Activated CD4-positive, alpha-beta T cell treated with anti-CD3 and anti-CD28 coated beads, Interleukin-2, amount 10 ng/mL, durations not matched to agents 7 days and 5 days (primary cell): ENCODE measurements at places on chromosomes 11 and 22. TPM values are rescaled to one million over a fixed set of nuclear protein-coding genes. Genes with fewer than 3 reads are reported as not detected.
A peak's percentile ranks its signal among the peaks of the same experiment; 100 is the strongest.

DNA sequence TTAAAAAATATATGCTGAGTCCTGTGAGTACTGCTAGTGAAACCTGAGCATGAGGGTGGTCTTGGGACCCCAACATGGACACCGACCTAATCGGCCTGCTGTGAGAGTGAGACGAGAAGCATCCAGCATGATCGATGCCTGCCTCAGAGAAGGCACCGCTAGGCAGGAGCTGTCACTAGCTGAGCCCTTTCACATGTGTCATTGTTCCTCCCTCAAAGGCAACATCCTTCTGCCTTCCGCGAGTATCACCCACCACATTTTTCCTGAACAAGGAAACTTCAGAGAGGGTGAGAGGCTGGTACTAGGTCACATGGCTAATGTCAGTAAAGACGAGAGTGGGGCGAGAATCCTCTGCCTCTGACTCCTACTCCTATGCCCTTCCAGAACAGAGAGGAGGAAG lies 35.6 kb downstream of the AP1B1 start:
- H3K27ac ChIP-seq = no peak overlapping the region
- no peaks in the 10 kb centered on the region for H3K4me1 ChIP-seq
- DNase-seq = no peak
- no peaks in the 10 kb centered on the region for H3K27me3 ChIP-seq
- no peak overlapping the region for H3K4me3 ChIP-seq

DNA sequence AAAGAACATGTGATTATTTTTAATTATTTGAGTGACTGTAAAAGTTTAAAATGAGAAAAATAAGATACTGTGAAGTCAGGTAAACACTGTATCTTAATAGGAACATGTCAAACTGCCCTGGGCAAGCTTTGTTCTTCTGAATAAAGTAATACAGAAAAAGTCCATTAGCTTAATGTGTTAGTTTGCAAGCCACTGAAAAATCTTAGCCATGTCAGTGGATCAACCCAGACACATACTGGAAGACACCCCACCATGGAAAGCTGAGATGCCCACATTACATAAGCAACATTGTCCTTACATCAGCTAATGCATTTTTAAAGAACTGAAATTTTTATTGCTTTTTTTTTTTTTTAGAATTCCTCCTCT lies 155.2 kb downstream of the BBOX1 start:
- H3K36me3 ChIP-seq = no peaks in the 10 kb centered on the region
- no peak for DNase-seq
- no peaks in the 10 kb centered on the region for H3K4me1 ChIP-seq

DNA sequence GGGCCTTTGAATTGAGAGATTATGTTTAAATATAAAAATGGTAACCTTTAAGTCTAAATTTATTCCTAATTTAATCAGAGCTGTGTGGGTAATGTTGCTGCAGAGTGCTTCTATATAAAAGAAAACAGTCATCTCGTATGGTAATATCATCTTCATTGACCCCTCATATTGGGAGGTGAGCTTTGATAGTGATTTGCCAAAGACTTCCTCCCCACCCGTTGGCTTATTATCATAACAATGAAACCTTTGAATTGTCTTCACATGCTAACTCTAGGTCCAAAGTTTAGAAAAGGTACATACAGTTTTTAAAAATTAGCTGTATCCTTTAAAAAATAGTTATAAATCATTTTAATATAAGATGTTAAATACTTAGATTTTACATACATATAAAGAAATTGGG lies 3.7 kb downstream of the EMSY start:
- H3K27ac ChIP-seq = no peak overlapping the region
- no peak for DNase-seq
- no peak overlapping the region for H3K4me3 ChIP-seq
- H3K4me1 ChIP-seq = peaks cover 18% of the 10 kb centered on the region
- no peaks in the 10 kb centered on the region for H3K27me3 ChIP-seq

Gene CNIH2
- total RNA-seq = 2.5 TPM

- DNase-seq = no peak
- H3K27me3 ChIP-seq = no peaks in the 10 kb centered on the region
- no peak overlapping the region for H3K4me3 ChIP-seq
- no peaks in the 10 kb centered on the region for H3K36me3 ChIP-seq
- H3K27ac ChIP-seq = no peak overlapping the region
Observed at GRCh38 chr22:42680648-42681047, 31.5 kb upstream of the CYB5R3 start.

Gene CPT1B
- 113 TPM for total RNA-seq

DNA sequence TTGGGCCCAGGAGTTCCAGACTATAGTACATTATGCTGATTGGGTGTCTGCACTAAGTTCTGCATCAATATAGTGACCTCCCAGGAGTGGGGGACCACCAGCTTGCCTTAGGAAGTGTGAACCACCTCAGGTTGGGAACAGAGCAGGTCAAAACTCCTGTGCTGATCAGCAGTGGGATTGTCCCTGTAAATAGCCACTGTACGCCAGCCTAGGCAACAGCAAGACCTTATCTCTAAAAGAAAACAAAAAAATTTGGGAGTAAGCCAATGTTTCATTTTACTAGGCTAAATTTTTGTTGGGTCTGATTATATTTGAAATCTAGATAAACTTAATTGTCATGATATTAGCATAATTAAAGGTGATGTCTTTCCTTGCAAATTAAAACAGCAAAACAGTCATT lies 3.4 kb downstream of the DEPDC5 start:
- H3K36me3 ChIP-seq = peaks cover 11% of the 10 kb centered on the region
- H3K4me3 ChIP-seq = no peak overlapping the region
- H3K27me3 ChIP-seq = no peaks in the 10 kb centered on the region
- H3K27ac ChIP-seq = no peak overlapping the region
- no peak for DNase-seq

DNA sequence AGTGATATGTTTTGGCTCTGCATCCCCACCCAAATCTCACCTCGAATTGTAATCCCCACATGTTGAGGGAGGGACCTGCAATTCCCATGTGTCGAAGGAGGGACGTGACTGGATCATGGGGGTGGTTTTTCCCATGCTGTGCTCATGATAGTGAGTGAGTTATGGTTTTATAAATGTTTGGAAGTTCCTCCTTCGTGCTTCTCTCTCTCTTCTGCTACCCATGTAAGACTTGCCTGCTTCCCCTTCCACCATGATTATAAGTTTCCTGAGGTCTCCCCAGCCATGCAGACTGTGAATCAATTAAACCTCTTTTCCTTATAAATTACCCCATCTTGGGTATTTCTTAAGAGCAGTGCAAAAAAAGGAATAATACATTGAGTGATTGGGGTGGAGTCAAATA lies 7.3 kb upstream of the CEP295 start:
- H3K4me1 ChIP-seq = peaks cover 24% of the 10 kb centered on the region
- no peak for DNase-seq
- peaks cover 12% of the 10 kb centered on the region for H3K27me3 ChIP-seq
- H3K36me3 ChIP-seq = no peaks in the 10 kb centered on the region

Gene KREMEN1
- not detected for total RNA-seq

GRCh38 chr11:61413496-61413895 lies 16.3 kb downstream of the CPSF7 start:
- no peak overlapping the region for H3K4me3 ChIP-seq
- DNase-seq = no peak
- peaks cover 34% of the 10 kb centered on the region for H3K4me1 ChIP-seq
- H3K27ac ChIP-seq = no peak overlapping the region

Gene HEPN1
- not detected for total RNA-seq

Gene SLC6A5
- total RNA-seq = not detected

Gene UBE4A
- 42.6 TPM for total RNA-seq

- peaks cover 1% of the 10 kb centered on the region for H3K36me3 ChIP-seq
- no peak for DNase-seq
- no peak overlapping the region for H3K4me3 ChIP-seq
- H3K27ac ChIP-seq = peak overlapping the region; percentile 25
- peaks cover 23% of the 10 kb centered on the region for H3K4me1 ChIP-seq
- H3K27me3 ChIP-seq = peaks cover 90% of the 10 kb centered on the region
Observed at GRCh38 chr11:44308923-44309477, 939 bp downstream of the ALX4 start.

- no peak overlapping the region for H3K27ac ChIP-seq
- no peaks in the 10 kb centered on the region for H3K36me3 ChIP-seq
- DNase-seq = no peak
- H3K27me3 ChIP-seq = peaks cover 7% of the 10 kb centered on the region
- H3K4me3 ChIP-seq = no peak overlapping the region
- no peaks in the 10 kb centered on the region for H3K4me1 ChIP-seq
Observed at GRCh38 chr11:88064097-88064705, 111.0 kb downstream of the RAB38 start.

DNA sequence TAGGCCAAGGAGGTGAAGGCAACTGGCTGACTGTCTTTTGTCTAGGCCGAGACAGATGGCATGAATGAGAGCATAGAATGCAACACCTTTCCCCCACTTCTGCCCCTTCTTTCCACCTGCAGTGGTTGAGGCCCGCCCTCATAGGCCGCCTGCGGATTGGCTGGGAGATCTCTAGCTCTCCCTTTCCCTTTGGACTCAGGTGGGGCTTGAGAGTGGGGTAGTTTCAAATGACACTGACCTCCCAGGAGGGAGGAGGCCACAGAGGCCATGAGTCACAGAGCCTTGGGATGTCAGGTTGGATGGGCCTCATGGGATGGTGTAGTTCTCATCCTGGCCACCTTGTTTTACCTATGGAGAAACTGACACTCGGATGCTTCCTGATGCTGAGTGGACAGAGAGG lies 9.1 kb downstream of the MICAL2 start:
- H3K4me1 ChIP-seq = peaks cover 64% of the 10 kb centered on the region
- DNase-seq = no peak
- peaks cover 18% of the 10 kb centered on the region for H3K36me3 ChIP-seq
- no peaks in the 10 kb centered on the region for H3K27me3 ChIP-seq
- no peak overlapping the region for H3K27ac ChIP-seq

- H3K36me3 ChIP-seq = no peaks in the 10 kb centered on the region
- no peak overlapping the region for H3K27ac ChIP-seq
- DNase-seq = no peak
Observed at GRCh38 chr22:45529971-45530575, 27.4 kb downstream of the FBLN1 start.

Gene ART1
- total RNA-seq = not detected

DNA sequence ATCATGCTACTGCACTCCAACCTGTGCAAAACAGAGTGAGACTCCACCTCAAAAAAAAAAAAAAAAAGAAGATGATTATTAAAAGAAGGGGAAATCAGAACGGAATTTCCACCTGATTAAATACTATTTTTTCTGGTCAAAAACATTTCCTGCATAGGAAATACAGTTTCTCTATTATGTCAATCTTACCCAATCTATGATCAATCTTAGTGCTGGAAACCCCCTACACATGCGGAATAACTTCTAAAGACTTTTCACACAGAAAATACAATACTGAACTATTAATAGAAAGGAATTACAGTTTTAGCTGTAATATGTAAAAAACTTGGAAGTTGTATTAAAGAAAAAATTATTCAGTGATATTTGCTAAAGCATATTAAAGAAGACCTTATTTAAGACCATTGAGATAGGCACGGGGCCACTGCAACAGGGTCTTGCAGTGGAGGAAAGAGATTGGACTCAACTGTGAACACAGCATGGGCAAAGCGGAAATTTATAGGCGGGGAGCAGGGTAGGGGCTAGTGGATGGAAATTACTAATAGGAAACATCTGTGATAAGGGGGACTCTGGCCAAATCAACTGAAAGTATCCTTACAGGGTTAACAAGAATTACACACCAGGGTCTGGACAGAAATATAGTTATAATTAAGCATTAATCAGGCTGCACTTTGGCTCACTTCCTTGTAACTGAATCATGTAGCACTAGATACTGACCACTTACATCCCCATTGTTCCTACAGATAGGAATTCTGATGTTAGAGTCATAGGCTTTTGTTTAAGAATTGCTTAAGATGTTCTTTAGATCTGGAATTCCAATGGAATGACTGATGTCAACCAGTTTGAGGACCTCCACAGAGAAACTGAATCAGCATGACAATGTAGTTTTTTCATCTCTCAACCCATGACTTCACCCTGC lies 411.5 kb upstream of the DDI1 start:
- no peaks in the 10 kb centered on the region for H3K4me1 ChIP-seq
- no peak overlapping the region for H3K4me3 ChIP-seq
- H3K27me3 ChIP-seq = no peaks in the 10 kb centered on the region
- no peak overlapping the region for H3K27ac ChIP-seq

DNA sequence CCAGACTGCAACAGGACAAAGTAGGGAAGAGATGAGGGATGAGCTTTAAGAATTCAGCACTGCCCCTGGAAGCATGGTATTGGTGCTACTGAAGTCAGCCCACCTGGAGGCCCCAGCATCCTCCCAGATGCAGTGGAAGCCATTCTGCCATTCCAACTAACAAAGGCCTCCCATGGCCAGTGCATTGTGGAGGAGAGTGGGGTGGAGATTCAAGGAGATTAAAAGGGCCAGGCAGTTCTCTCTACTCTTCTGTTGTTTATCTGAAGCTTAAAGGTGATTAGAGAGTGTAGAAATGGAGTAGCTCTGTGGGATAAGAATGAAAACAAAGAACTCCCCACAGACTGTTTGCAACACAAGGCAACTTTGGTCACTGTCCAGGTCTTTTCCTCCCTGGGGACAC lies 24.1 kb upstream of the TSKU start:
- H3K27ac ChIP-seq = no peak overlapping the region
- H3K27me3 ChIP-seq = peaks cover 6% of the 10 kb centered on the region
- DNase-seq = no peak
- H3K4me3 ChIP-seq = no peak overlapping the region

Gene NXPE1
- not detected for total RNA-seq

GRCh38 chr11:18294862-18295261 lies 27.1 kb downstream of the HPS5 start:
- H3K27ac ChIP-seq = no peak overlapping the region
- H3K4me3 ChIP-seq = no peak overlapping the region
- H3K27me3 ChIP-seq = no peaks in the 10 kb centered on the region
- peaks cover 7% of the 10 kb centered on the region for H3K4me1 ChIP-seq
- H3K36me3 ChIP-seq = peaks cover 67% of the 10 kb centered on the region

DNA sequence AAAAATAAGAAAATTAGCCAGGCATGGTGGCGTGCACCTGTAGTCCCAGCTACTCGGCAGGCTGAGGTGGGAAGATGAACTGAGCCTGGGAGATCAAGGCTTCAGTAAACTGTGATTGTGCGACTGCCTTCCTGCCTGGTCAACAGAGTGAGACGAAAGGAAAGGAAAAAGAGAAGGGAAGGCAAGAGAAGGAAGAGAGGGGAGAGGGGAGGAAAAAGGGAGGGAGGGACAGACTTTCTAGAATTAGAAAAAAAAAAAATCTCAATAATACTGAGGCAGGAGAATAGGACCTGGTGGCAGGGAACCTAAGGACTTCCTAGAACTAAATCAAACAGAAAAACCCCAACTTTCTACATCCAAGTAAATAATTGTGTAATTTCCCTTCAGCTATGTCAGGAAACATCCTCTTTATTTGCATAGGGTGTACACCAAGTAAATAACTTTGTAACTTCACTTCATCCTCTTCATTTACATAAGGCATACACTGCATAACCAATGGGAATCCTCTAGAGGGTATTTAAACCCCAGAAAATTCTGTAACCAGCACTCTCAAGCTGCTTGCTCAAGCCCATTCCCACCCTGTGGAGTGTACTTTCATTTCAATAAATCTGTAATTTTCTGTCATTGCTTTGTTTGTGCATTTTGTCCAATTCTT lies 8.7 kb downstream of the SBF2 start:
- no peaks in the 10 kb centered on the region for H3K36me3 ChIP-seq
- H3K4me1 ChIP-seq = peaks cover 7% of the 10 kb centered on the region
- no peak overlapping the region for H3K27ac ChIP-seq

Gene ATL3
- total RNA-seq = 35.8 TPM

GRCh38 chr11:101342307-101342706 lies 212.7 kb upstream of the PGR start:
- DNase-seq = no peak
- H3K36me3 ChIP-seq = no peaks in the 10 kb centered on the region
- no peak overlapping the region for H3K27ac ChIP-seq
- H3K4me3 ChIP-seq = no peak overlapping the region

Gene SNX32
- total RNA-seq = 2.1 TPM
